ENCODE measurements at places on chromosomes 1 and 21. TPM values are rescaled to one million over a fixed set of nuclear protein-coding genes. Genes with fewer than 3 reads are reported as not detected.

The IGSF8 gene
- 7.8 TPM for total RNA-seq

The AURKAIP1 gene
- 104 TPM for total RNA-seq

The SMIM1 gene
- 2.3 TPM for total RNA-seq

The IGSF3 gene
- total RNA-seq = 0.76 TPM

The HSD3B1 gene
- total RNA-seq = not detected

The ESPN gene
- total RNA-seq = 1.3 TPM

The ADAMTS4 gene
- total RNA-seq = 14.0 TPM

Measured in vein endothelial cell (primary cell).